GM18507 (cell line): ENCODE measurements at places on chromosomes 2 and 18.

- no peak for DNase-seq
These were observed 105.7 kb upstream of the TTC39C start for GRCh38 chr18:23908827-23909226.

DNA sequence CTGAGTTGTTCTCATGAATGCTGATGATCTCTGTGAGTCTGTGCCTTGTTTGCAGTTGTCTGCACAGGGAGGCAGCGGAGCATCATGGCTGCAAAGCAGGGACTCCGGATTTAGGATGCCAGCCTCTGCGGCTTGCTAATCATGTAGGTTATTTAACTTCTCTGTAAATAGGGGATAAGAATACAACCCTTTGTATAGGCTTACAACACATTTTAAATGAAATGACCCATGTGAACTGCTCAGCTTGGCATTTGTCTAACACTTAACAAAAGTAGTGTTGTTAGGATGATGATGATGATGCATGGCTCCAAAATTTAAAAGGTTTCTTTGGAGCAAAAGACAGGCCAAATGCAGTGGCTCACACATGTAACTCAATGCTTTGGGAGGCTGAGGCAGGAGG, 19.4 kb downstream of the DYTN start:
- no peak for DNase-seq

DNA sequence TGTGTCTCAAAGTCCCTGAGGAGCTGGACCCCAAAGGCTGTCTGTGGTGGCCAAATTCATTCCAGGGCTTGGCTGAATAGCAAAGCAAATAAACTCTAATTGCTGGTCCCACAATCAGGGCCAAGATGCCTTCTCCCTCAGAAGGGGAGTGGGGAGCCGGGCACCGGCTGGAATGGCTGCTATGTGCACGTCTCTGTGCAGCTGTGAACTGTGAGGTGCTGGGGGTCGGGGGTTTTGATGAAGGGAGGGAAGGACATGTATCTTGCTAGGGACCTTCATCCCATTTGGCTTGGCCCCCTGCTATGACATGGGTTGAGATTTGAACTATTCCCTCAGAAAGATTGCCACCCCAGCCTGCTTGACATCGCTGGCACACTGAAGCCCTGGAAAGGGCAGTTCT, 60.4 kb downstream of the CIB4 start:
- DNase-seq = no peak

- DNase-seq = no peak
These were observed 12.1 kb downstream of the CCT4 start for GRCh38 chr2:61876400-61876799.

GRCh38 chr2:232976176-232976575, 36.9 kb downstream of the NGEF start:
- DNase-seq = no peak

- no peak for DNase-seq
These were observed 709.2 kb downstream of the DSC3 start for GRCh38 chr18:30333310-30333709.

- DNase-seq = no peak
These were observed 174.5 kb downstream of the LAMA1 start for GRCh38 chr18:6943143-6943542.

GRCh38 chr2:45653122-45653913, 1.8 kb downstream of the PRKCE start:
- DNase-seq = no peak

GRCh38 chr2:102166189-102166845, 20.5 kb upstream of the IL1RL2 start:
- DNase-seq = no peak

GRCh38 chr18:41226186-41226585, 728.8 kb upstream of the PIK3C3 start:
- DNase-seq = no peak

DNA sequence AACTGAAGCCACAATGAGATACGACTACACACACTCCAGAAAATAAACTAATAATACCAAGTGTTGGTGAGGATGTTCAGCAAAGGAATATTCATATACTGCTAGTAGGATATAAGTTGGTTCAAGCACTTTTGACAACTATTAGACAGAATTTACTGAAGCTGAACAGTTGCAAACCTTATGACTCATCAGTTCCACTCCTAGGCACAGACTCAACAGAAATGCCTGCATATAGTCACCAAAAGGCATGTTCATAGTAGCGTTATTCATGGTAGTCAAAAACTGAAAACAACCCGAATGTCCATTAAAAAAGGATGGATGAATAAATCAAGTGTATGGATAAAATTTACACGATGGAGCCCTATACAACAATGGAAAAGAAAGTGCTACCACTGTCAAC, 232.0 kb downstream of the ANAPC1 start:
- DNase-seq = no peak

DNA sequence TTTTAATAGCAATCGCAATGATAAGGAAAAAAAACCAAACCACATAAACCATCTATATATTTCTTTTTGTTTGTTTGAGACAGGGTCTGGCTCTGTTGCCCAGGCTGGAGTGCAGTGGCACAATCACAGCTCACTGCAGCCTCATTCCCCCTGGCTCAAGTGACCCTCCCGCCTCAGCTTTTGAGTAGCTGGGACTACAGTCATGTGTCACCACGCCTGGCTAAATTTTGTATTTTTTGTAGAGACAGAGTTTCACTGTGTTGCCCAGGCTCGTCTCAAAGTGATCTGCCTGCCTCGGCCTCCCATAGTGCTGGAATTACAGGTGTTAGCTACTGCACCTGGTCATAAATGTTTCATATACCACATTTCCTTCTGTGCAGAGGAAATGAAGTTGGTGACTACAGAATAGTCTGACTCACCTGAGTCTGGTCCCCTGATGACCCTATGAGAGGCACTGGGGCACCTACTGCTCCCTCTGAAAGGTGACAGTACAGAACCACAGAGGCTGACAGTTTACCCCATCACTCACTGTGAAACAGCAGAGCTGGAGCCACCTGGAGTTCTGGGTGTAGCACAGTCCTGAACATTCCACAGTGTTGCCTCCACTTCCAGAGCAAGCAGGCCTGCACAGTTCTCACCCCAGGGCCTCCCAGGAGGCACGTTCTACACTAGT, 183.7 kb upstream of the PXDN start:
- DNase-seq = no peak

- DNase-seq = no peak
These were observed 38.3 kb upstream of the RAPGEF4 start for GRCh38 chr2:172697296-172697695.

- DNase-seq = no peak
These were observed 39.0 kb upstream of the ACADL start for GRCh38 chr2:210264282-210264681.

- DNase-seq = no peak
These were observed 81.3 kb downstream of the VWC2L start for GRCh38 chr2:214492152-214492551.

DNA sequence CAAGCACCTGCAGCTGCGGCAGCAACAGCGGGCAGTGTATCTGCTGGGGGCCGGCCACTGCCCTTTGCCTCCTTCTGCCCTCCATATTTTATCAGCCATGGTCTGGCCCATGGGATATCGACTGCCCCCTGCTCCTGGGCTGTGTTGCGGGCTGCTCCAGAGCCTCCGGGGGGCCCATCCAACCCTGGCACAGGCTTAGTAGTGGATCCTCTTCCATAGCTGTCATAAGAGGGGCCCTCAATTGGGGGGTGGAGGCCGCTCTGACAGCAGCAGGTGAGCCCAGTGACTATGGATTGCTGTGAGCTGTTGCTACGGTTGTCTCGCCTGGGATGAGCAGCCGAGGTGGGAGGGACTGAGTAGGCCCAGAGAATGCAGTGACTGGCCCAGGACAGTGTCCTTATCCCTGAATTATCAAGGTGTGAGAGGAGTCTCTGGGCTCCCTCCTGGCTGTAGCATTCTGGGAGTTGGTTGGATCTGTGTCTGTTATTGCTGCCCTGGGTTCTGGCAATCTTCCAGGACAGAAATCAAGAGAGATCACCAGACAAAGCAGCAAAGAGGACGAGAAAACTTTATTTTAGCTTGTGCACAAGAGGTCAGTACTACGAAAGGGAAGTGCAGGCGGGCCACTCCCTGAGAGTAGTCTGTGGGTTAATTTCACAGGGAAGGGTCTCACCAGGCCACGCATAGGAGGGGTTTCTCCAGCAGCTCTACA, 145.1 kb downstream of the ASB1 start:
- no peak for DNase-seq

DNA sequence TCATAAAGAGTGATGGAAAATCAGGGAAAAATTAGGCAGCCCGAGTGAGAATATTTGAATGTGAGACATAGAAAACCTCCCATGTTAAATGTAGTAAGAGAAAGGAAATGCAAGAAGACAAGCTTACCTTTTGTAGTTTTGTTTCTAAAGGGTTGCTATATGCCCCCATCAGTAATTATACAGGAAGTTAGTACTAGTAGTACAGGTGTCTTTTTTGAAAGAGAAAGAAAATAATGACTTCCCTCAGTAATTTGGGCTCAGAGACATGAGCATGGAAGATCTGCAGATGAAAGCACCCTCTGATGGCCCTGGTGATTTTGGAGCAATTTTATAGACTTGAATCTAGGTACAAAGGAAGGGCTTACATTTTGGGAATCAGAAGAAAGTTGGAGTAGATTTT, 80.8 kb downstream of the RHBDD1 start:
- no peak for DNase-seq

DNA sequence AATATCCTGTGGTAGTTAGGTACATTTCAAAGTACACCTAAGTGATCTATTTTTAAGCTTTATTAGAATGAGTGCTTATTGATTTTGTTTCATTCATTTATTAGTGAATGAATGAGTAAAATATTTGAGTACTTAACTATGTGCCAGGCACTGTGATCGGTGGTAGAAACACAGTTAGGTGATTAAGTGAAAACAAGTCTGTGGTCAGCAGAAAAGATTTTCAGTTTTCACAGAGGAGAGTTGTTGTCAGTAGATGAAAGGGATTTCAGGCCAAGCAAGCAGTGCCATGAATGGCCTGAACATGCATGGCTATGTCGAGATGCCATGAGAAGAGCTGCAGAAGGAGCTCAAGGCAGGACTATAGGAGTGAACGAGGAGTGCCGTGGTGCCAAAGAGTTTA, 85.9 kb downstream of the SPTBN1 start:
- DNase-seq = no peak

GRCh38 chr2:20430461-20431300, 16.2 kb upstream of the RHOB start:
- no peak for DNase-seq

- DNase-seq = no peak
These were observed 10.5 kb downstream of the SLC66A2 start for GRCh38 chr18:79940814-79941472.

GRCh38 chr2:177568893-177569292, 176.3 kb downstream of the AGPS start:
- no peak for DNase-seq

DNA sequence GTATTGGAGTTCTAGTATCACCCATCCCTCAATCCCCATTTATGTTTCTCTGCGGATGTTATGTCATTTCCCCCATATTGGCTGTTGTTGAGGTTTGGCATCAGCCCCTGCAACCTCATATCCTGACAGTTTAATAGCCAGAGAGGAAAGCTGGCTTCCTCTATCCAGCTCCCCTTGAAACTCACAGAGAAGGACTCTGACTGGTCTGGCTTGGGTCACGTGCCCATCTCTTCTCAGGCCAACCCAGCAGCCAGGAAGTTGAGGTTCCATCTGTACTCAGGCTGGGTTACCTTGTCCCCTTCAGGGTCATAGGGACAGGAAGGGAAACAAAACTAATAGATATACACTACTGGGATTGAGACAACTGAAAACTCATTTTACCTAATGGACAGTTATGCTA, 148.0 kb upstream of the SLC14A2 start:
- no peak for DNase-seq

- DNase-seq = no peak
These were observed 38.5 kb downstream of the PNO1 start for GRCh38 chr2:68196120-68196716.

DNA sequence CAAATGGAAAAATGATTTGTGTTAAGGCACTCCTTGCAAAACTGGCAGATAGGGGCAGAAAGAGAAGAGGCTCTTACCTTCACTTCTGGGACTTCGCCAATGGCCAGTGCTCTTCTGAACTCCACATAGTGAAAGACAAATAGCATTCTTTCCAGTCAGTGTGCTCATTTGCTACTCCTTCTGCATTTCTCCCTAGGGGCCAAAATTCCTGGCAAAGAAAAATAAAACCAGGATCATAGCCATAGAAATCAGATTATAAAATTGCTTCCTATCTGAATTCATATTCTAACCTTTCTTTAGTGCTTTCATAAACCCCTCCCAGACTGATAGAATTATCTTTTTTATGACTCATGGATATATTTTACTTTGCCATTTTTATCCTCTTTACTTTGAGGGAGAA, 56.9 kb upstream of the PELI1 start:
- no peak for DNase-seq

GRCh38 chr2:238897122-238897880, 49.4 kb downstream of the TWIST2 start:
- no peak for DNase-seq

- DNase-seq = no peak
These were observed 140.5 kb downstream of the ST6GAL2 start for GRCh38 chr2:106745468-106745867.

DNA sequence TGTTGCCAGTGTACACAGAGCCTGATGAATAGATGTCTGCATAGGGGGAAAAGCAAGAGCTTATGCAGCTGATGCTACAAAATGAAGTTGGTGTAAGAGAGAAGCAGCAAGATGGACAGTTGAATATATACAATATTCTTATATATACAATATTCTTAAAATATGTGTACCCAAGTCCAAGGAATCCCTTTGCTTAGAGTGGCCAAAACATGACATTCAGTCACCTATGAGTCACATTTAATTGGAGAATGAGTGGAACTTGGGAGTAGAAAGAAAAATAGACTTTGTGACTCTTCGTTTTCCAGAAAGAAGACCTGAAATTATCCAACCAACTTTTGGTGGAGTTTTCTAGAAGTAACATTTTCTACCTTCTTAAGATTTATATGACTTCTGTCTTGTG, 81.8 kb downstream of the SCN9A start:
- no peak for DNase-seq
